ENCODE measurements at places on chromosomes 2 and 18. TPM values are rescaled to one million over a fixed set of nuclear protein-coding genes. Genes with fewer than 3 reads are reported as not detected.

Gene NBEAL1
- 152 TPM for total RNA-seq

DNA sequence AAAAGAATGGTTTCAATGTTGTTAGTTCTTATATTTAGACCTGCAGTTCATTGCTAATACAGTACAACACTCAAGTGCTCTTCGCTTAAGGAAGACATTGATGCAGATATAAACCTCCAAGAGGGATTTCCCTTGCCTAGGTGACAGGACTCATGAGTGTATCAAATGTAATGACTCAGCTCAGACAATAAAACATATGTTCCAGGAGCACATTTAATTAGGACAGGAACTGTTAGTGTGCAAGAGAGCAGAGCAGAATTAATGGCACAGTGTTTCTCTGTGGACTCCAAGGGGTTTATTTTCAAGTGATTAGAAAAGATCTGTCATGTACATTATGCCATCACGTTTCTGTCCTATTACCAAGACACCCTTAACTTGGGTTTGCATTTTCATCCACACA, 375.0 kb downstream of the LRRTM4 start:
- DNase-seq = no peak

- no peak for DNase-seq
Measured at GRCh38 chr2:177394594-177394973, 2.0 kb downstream of the AGPS start.

Gene CCL20
- total RNA-seq = 70.7 TPM

DNA sequence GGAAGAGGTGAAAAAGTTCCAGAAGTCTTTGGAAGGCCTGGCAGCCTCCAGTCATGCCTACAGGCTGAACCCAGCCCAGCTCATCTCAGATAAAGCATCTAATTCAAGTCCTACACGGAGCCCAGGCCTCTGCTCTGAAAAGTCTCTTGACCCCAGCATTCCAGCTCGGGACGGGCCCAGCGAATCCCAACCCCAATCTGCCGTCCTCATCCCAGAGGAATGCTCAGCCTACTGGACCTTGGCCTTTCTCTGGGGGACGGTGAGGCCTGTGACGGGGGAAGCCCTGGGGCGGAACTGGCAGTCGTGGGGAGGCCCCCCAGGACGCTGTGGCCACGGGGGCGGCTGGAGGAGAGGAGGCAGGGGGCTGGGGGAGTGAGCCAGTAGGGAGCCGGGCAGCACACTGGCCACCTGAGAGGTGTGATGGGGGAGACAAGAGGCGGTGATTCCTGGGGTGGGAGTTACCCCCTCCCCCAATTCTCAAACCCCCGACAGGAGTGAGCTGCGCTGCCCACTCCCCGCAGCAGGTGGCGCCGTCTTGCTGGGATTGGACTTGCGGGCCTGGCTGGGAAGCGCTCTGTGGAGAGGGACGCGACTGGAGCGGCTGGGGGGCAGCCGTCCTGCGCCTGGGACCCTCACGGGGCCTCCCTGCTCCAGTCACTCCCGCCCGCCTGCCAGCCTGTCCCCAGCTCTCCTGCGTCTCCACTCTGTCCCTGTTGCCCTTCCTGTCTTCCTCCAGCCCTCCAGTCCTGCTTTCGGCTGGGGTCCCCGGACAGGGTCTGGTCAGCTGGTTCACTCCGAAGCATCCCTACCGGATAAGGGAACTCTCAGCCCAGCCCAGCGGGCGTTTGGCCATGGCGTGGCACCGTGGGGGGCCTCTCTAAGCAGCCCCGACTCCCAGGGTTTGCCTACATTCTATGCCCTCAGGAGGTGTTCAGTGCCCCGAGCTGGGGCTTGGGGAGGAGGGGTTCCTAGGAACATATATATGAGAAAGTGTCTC, 182.6 kb upstream of the HAAO start:
- peak; percentile 79 for DNase-seq

- no peak for DNase-seq
Measured at GRCh38 chr2:109266998-109267854, 138.2 kb downstream of the SH3RF3 start.

Gene MBP
- total RNA-seq = 36.3 TPM

- peak; percentile 44 for DNase-seq
Measured at GRCh38 chr2:73033142-73033765, 38.3 kb downstream of the SFXN5 start.

DNA sequence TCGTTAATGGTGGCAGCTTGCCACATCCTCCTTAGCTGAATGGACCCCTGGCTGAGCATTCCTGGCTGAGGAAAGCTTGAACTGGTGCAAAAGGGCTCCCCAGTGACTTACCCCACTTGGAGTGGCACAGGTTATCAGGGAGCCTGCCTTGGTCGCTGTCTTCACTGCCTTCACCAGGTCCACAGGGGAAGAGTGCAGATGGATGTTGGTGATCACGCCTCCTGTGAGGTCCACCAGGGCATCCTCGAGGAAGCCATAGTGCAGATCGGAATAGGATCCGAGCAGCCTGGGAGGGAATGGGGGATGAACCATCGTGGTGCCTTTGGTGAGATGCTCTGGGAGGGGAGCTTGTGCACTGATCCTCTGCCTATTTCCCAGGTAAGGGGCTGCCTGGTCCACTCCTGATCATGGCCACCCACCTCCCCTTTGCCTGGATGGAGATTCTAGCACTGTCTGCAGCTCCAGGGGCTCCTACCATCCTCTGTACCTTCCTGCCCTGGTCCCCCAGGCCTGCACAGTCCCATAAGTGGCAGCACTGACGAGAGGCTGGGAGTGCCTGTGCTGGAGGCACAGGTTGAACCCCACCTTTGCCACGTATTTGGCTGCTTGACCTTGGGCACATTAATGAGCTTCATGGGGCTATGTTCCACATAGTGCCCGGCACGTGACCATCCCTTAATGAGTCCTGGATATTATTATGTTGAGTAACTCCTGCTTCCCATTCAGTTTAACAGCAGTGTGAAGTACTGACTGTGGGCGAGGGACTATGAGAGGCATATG, 43.0 kb downstream of the CAPN13 start:
- DNase-seq = no peak

Gene NDUFAF7
- 19.7 TPM for total RNA-seq

DNA sequence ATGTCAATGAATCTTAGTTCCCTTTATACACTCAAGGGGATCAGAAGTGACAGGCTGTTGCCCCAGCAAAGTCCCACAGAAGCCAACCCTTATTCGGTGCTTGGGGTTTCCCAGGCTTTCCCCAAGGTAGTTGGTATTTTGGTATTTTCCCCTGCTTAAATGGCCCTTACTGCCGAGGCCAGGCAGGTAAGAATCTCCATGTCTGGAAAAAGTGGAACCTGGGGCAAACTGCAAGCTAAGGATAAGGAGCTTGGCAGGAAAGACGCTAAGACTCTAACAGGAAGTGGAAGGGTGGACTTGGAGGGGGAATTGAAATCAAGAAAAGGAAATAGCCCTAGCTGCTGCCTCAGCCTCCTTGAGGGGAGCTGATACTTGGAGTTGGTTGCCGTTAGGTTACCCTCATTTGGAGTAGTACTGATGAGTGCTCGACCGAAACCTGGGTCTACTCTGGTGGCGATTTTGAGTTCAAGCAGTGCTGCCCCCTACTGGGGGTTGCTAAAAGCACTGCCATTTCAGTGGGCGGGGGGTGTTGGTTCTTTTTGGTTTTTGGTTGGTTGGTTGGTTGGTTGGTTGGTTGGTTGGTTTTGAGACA, 3.3 kb upstream of the GPBAR1 start:
- DNase-seq = peak; percentile 31

Gene UPP2
- total RNA-seq = not detected

DNA sequence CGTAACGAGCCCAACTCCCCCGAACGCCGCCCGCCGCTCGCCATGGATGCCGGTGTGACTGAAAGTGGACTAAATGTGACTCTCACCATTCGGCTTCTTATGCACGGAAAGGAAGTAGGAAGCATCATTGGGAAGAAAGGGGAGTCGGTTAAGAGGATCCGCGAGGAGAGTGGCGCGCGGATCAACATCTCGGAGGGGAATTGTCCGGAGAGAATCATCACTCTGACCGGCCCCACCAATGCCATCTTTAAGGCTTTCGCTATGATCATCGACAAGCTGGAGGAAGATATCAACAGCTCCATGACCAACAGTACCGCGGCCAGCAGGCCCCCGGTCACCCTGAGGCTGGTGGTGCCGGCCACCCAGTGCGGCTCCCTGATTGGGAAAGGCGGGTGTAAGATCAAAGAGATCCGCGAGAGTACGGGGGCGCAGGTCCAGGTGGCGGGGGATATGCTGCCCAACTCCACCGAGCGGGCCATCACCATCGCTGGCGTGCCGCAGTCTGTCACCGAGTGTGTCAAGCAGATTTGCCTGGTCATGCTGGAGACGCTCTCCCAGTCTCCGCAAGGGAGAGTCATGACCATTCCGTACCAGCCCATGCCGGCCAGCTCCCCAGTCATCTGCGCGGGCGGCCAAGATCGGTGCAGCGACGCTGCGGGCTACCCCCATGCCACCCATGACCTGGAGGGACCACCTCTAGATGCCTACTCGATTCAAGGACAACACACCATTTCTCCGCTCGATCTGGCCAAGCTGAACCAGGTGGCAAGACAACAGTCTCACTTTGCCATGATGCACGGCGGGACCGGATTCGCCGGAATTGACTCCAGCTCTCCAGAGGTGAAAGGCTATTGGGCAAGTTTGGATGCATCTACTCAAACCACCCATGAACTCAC, 673 bp downstream of the PCBP1 start:
- DNase-seq = peak; percentile 62

GRCh38 chr2:152730591-152731333, 12.3 kb downstream of the ARL6IP6 start:
- peak; percentile 11 for DNase-seq

GRCh38 chr2:116499389-116499788, 1315.1 kb upstream of the DDX18 start:
- DNase-seq = no peak

DNA sequence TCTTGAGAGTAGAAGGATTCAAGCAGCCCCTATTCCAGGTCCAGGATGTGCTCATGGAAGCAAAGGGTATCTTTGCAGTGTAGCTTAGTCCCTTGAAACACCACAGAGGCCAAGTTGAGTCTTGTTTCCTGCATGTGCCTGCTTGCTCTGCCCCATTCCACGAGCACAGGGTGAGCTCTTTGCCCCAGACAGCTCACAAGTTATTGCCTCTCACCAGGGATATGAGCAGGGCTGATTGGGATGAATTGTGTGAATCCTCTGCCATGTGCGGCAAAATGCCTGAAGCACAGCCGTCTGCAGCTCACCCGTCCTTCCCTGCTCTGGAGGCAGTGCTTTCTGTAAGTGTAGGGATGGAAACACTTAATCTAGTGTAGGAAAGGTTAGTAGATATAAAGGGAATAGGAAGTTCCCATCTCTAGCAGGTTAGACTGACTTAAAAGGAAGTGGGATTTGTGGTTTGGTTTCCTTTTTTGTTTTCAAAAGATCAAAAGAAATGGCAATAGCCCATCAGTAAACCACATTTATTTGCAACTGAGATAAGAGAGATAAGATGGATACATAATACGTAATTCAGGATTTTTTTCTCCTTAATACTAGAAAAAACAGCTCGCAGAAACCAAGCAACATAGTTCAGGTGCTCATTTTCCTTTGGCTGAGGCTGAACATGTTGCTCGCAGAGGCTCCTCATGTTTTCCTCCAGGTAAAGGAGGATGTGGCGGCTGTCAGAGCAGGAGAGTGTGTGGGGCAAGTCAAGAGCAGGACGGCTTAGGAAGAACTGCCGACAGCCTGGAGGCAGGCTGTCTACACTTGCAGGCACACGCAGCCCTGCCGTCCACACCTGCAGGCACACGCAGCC, 41.4 kb downstream of the TMEM182 start:
- no peak for DNase-seq

DNA sequence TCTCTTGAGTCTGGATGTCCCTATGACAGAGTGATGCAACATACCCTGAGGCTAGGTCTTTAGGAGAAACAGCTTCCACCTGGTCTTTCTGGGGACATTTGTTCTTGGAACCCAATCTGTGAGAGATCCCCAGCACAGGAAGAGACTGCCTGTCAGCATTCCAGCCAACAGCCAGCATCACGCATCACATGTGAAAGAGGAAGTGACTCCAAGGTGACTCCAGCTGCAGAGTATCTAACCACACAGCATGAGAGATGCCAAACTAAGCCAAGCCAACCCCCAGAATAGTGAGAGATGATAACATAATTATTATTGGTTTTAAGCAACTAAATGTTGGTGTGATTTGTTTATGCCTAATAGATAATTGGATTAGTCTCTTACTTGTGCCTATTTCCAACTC, 35.7 kb downstream of the C18orf63 start:
- DNase-seq = no peak

DNA sequence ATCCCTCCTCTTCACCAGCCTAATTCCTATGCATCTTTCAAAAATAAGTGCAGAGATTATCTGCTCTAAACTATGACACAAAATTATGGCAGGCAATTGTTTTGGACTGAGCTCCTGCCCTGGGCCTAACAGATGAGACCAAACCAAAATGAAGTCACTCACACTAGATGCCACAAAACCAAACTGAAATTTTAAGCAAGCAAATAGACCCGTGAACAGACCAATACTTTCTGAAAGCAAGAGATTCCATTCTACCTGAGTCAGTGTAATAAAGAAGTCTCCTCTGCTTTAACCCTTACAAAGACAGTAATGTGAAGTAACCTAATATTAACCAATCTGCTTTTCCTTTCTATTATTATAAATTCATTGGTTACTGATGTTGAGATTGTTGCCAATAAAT, 84.3 kb downstream of the RIT2 start:
- no peak for DNase-seq

Gene C1QL2
- total RNA-seq = not detected

Gene SPP2
- not detected for total RNA-seq

DNA sequence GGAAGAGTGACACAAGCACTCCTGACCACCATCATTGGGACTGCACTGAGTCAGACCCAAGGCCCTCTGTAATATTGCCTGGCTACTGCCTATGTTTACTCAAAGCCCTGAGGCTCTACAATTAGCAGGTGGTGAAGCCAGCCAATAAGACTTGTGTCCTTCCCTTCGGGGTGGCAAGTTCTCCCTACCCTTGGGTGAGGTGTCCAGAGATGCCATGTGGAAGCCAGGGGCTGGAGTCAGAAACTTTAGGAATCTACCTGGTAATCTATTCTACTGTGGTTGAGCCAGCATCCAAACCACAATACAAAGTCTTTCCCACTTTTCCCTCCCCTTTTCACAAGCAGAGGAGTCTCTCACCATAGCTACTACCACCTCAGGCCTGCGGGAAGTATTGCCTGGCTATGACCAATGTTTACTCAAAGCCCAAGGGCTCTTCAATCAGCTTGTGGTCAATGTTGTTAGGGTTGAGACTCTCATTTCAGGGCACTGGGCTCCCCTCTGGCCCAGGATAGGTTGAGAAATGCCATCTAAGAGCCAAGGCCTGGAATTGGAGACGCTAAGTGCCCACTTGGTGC, 17.6 kb downstream of the DHRS9 start:
- no peak for DNase-seq

DNA sequence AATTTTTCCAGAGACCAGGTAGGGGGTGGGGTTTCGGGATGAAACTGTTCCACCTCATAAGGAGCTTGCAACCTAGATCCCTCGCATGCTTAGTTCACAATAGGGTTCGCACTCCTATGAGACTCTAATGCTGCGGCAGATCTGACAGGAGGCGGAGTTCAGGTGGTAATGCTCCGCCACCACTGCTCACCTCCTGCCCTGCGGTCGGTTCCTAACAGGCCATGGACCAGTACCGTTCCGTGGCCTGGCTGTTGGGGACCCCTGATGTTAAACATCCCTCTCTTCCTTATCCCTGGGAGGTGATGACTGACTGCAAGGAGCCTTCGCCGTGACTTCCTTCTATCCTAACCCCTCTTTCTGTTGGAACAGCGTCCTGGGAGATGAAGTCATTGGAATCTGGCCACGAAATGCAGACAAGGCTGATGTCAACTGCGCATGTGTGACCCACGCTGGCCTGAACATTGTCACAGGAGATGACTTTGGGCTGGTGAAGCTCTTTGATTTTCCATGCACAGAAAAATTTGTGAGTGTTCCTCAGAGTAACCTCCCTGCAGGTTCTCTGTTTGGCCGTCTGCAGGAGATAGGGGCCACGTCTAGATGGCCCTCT, 82.4 kb downstream of the RTN4 start:
- DNase-seq = no peak
